RCC 7860 (cell line): ENCODE measurements at places on chromosomes 13 and 19.

DNA sequence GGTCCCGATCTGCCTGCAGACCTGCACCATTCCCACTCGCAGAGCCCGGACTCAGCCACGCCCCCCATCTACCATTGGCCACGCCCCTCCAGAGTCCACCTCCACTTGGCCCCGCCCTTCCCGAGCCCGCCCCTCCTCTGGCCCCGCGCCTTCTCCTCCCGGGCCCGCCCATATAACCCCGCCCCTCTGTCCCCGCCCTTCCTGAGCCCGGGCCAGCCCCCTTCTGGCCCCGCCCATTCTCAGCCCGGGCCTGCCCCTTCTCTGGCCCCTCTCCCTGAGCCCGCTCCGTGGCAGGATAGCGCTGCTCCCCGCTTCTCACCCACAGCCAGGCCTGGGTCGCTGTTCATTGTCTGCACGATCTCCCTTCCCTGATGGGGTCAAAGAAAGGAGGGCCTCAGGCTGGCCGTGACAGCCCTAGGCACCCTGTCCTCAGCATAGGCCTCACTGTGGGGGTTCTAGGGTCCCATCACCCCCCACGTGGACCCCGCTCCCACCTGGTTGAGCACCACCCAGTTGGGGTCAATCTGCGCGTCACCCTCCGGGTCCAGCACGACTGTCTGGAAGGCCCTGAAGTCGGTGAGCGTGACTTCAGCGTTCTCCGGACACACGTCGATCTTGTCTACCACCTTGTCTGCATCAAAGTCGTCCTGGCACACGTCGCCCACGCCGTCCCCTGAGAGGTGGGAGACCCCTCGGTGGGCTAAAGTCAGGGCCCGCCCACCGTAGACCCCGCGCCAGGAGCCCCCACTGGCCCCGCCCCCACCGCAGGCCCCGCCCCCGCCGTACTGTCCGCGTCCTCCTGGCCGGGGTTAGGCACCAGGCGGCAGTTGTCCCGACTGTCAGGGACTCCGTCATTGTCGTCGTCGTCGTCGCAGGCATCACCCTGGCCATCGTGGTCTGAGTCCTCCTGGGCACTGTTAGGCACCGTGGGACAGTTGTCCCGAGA lies 5.7 kb downstream of the COMP start:
- no peak for DNase-seq

- peak; percentile 64 for DNase-seq
Measured at GRCh38 chr19:12946092-12946721, 545 bp downstream of the RAD23A start.

DNA sequence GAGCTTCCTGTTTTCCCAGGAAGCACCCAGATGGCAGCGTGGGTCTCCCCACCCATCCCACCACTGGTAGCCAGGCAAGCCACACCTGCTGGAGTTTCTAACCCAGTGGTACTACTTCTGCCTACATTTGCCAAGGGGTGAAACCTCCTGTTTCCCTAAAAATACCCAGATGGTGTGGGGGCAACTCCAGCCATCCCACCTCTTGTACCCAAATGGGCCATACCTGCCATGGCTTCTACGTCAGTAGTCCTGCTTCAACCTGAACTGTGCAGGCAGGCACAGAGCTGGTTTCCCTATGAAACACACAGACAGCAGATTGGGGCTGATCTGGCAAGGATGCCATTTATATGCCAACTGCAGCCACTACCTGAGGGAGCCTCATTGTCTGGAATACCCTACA lies 809.4 kb upstream of the MIR17HG start:
- DNase-seq: no peak

GRCh38 chr13:111145506-111145905 lies 30.4 kb downstream of the ARHGEF7 start:
- no peak for DNase-seq

- no peak for DNase-seq
Measured at GRCh38 chr13:78139765-78140164, 221.1 kb upstream of the EDNRB start.

GRCh38 chr13:52929846-52930245 lies 81.4 kb upstream of the PCDH8 start:
- DNase-seq: no peak

- peak; percentile 54 for DNase-seq
Measured at GRCh38 chr13:44932850-44933251, 56.4 kb downstream of the NUFIP1 start.

- DNase-seq: no peak
Measured at GRCh38 chr19:48814895-48815294, 4.1 kb upstream of the BCAT2 start.

GRCh38 chr13:113075711-113076110 lies 29.9 kb upstream of the F7 start:
- DNase-seq: no peak

GRCh38 chr13:69092615-69093322 lies 1014.9 kb upstream of the ATXN8OS start:
- no peak for DNase-seq

- DNase-seq: peak; percentile 5
Measured at GRCh38 chr13:50401049-50401505, 385.8 kb downstream of the KCNRG start.

DNA sequence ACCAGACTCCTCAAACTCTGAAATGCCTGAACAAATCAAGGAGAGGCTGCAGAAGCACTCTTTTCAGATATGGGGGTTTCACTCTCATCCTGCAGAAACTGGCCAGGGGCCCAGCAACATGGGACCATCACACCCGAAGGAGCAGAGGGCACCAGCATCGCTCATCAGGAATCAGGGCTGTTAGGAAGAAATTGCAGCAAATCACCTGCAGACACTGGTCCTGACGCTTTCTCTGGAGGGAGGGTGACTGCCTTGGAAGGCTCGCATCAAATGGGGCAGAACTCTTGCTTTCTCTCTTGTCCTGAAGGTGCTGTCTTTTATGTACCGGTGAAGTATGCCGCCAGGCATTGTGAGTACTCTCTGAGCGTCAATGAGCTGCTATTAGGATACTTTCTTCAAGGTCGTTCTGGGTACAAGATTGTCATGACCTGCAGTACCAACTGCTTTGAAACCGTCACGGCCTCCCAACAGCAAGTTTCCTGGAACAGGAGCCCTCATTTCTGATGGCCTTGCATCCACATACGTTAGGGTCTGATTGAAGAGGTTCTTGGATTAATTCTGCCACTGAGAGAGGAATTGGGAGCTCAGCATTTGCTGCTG lies 155.7 kb upstream of the SOX1 start:
- no peak for DNase-seq

GRCh38 chr13:104805346-104805745 lies 1730.1 kb downstream of the EFNB2 start:
- DNase-seq: no peak
